ENCODE measurements at places on chromosomes 7 and 10.

GRCh38 chr7:127928852-127929251 is 102.4 kb downstream of the LRRC4 start:
- DNase-seq, result no peak

- DNase-seq, result no peak
These were observed 20.6 kb downstream of the CDK1 start for GRCh38 chr10:60798870-60799269.

DNA sequence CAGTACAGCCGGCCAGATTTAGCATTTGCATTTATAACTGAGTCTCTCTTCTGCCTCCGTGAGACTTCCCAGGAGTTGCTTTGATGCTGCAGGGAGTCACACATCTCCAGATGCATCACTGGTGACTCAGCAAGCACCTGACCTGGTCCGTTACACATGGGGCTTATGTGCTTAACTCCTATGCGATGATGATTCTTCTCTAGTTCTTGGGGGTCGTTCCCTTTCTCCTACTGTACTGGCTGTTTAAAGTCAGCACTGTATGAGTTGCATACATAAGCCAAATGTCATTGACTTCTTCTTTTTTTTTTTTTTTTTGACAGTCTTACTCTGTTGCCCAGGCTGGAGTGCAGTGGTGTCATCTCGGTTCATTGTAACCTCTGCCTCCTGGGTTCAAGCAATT is 13.0 kb upstream of the AKR1E2 start:
- peak; percentile 84 for DNase-seq

DNA sequence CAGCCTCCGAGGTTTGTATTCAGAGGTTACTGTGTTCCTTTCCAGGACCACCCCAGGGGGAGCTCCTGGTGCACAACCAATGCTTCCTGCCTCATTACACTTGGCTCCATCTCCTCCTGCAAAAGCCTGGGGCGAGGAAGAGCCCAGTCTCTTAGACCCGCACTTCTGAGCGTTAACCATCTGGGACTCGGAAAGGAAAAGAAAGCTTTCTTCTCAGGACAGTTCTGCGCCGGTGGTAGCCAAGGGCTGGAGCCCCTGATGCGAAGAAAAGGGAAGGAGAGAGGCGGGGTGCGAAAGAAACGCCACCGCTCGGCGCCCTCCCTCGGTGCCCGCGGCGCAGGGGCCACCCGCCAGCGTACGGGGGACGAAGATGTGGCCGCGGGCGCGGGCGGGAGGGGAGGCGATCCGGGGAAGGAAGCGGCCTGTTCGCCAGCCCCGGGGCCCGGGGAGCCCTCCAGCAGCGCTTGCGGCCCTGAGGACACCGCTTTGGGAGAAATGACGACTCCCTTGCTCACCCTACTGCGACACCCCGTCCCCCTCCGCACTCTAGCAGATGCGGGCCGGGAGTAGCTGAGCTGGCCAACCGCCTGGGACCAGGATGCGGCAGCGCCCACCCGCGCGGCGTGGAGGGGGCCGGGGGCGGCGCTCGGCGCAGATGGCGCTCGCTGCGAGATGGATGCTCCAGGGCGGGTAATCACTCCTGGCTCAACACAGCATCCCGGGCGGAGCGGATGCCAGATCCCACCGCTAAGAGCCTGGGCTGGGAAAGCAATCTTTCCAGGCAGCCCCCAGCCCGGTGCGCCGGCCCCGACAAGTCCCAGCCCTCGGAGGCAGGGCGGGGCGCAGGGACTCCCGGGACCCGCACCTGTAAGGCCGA is 1.3 kb downstream of the NRCAM start:
- DNase-seq, result peak; percentile 22

GRCh38 chr7:24659505-24659904 is 86.3 kb downstream of the PALS2 start:
- DNase-seq, result no peak

DNA sequence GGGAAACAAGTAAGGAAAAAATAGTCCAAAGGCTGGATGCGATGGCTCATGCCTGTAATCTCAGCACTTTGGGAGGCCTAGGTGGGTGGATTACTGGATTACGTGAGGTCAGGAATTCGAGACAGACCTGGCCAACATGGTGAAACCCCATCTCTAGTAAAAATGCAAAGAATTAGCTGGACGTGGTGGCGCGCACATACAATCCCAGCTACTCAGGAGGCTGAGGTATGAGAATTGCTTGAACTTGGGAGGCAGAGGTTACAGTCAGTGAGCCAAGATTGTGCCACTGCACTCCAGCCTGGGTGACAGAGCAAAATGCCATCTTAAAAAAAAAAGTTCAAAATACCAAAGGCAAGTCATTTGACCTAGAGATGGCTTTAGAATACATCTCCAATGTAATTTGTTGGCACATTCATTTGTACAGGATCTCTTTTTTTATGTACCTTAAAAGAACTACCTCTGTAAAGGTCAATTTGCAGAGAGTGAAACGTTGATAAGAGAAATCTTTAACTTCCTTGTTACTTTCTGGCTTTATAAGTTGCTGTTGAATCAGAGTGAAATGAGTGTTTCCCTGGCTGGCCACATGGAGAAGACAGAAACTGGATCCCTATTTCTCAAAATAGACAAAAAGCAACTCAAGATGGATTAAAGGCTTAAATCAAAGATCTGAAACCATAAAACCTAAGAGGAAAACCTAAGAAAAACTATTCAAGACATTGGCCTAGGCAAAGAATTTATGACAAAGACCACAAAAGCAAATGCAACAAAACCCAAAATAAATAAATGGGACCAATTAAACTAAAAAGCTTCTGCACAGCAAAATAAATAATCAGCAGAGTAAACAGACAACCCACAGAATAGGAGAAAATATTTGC is 260.7 kb downstream of the KLF6 start:
- DNase-seq, result no peak

DNA sequence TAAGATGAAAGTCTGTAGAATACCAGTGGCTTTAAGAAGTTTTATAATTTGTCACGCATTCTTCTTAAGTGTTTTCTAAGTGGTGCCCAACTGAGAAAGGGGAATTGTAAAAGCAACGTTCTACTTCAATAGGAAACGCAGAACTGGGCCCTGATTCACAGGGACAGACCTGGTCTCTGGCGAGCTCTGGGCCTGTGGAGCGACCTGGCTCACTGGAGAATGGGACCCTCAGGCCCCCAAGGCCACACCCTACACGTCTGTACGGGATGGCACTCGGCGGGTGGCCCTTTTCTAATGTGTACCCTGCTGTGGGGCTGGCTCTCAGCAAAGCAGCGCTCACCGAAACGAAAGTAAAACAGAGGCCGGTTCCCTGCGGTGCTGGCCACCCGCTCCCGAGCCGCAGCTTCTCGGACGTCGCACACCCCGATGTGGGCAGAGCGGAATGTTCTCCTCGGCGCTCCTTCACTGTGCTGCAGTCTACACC is 205.0 kb downstream of the DIP2C start:
- DNase-seq, result peak; percentile 43

GRCh38 chr7:74334030-74334429 is 44.8 kb downstream of the CLIP2 start:
- peak; percentile 75 for DNase-seq

DNA sequence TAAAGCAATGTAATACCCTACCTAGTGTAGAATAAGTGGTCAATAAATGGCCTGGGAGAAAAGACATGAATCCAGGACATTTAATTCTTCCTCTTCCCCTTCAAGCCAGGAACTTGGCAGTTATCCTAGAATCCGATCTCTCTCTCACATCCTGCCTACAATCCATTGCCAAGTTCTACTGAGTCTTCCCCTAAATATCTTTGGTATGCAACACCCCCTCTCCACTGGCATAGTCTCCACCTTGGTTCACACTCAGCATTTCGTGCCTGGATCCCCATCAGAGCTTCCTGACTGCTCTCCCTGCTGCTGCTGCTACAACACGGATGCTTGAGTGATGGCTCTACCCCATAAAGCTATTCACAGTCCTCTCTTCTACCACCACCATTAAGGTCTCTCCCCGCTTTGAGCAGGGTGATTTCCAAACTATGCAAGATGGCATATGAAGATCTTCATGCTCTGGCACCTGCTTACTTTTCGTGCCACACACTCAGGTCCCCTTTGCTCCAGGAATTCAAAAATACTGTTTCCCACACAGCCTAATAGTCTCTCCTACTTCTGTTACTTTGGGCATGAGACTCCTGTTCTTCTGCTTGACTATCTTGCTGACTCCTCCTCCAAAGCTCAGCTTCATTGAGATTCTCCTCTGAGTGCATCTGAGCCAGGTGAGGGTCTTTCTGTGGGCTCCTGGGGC is 4.8 kb downstream of the ANK3 start:
- peak; percentile 99 for DNase-seq

GRCh38 chr10:95860166-95860940 is 47.4 kb upstream of the CC2D2B start:
- DNase-seq, result peak; percentile 14

- DNase-seq, result no peak
These were observed 306.6 kb upstream of the PFKP start for GRCh38 chr10:2760736-2761135.

- peak; percentile 39 for DNase-seq
These were observed 45.0 kb downstream of the VWDE start for GRCh38 chr7:12358694-12359093.

DNA sequence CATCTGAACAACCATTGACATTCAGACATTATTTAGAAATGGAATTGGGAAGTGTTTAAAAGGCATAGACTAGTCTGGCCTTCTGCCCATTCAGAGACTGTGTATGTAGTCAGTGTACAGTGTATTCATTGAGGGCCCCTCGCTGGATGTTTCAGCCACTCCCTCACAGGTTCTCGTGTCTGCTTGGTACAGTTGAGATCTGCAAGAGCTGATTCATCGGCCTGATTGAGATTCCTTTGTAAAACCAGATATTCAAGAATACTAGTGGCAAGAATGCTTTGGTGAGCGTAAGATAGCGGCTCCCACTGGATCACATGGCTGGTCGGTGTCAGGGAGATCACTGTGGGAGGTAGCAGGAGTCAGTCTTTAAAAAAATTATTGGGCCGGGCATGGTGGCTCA is 119.5 kb downstream of the TCF7L2 start:
- DNase-seq, result no peak

GRCh38 chr7:106139265-106140251 is 27.4 kb upstream of the SYPL1 start:
- peak; percentile 28 for DNase-seq

- no peak for DNase-seq
These were observed 68.9 kb downstream of the PDGFA start for GRCh38 chr7:450741-451140.

DNA sequence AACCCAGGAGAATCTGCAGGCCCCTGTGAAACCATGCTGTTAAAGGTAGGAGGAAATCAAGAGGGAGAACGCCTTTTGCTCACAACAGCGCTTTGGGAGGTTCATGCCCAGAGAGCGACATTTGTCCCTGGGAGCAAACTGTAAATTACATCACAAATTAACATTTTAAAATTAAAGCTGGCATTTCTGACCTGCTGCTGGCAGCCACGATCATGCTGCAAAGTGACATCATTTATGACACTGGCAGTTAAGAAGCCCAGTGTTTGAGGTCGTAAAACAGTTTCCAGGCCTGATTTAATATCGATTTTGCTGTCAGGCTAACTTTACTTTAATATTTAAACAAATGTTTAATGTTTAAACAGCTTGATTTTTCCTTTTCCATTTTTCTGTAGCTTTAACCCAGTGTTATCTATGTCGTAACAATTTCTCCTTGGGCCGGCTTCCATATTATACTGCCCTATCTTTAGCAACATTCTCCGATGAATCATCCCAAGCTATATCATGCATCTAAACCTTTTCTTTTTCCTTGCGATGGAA is 86.5 kb upstream of the NPVF start:
- peak; percentile 27 for DNase-seq

DNA sequence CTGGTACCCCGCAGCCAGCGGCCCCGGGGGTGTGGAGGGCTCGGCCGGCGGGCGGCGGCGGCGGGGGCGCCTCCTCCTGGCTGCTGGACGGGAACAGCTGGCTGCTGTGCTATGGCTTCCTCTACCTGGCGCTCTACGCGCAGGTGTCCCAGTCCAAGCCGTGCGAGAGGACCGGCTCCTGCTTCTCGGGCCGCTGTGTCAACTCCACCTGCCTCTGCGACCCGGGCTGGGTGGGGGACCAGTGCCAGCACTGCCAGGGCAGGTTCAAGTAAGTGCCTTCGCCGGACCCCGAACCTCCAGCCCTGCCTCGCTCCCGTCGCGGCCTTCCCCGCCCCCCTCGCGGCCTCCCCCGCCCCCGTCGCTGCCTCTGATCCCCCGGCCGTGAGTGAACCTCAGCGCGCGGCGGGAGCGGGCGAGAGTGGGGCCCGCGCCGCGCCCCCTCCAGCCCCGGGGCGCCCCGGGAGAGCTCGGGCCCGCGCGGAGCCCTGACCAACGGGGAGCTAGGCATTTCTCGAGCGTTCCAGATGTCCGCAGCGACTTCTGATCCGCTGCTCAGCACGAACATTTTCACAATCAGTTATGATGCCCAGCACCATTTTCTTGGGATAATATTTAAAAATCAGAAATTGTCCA is 727 bp downstream of the ATRNL1 start:
- no peak for DNase-seq

GRCh38 chr7:22156205-22156604 is 200.7 kb downstream of the RAPGEF5 start:
- DNase-seq, result peak; percentile 44

DNA sequence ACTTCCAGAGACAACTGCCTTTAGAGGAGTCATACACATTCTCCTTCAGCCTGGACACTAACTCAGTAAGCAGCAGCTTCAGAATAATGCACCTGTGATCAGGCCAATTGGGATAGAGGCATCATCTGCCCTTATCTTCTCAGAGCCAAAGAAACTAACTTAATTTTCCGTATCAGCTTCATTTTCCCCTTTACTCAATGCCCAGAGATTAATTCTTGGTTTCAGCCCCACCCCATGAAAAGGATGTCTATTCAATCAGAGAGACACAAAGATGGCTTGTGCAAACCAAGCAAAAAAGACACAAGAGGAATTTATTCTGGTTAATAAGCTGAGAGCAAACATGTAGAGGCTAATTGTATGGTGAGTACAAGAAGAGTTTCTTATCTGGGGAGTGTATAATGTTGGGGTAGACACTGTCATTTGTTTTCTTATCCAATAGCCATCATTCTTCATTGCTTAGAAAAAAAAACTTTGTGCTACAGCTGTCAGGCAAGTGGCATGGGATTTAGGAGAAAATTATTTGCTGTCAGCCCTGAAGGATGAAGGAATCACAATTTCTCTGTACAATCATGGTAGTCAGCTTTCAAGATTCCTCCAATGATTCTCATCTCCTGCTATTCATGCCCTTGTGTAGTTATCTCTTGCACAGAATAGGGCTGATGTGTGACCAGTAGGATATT is 38.7 kb upstream of the CCSER2 start:
- no peak for DNase-seq

DNA sequence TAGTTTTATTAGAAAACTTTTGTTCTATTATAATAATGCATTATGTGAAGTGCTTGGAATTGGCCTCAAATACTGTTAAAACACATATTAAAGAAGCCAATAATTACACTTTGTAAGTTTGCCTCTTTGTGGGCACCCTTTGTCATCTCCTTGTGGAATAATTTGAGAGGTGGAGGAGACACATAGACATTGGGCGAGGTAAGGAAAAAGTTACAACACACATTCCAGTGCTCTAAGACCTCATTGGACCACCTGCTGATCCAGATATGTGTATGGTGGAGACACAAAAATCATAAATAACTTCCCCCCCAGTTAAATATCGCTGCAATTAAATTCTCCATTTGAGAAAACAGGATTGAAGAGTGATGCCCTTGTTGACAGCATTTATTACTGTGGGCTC is 511.8 kb downstream of the GFRA1 start:
- no peak for DNase-seq

All from fibroblast of skin of abdomen (primary cell).